ENCODE measurements at places on chromosomes 7 and 10.
A peak's percentile ranks its signal among the peaks of the same experiment; 100 is the strongest.

GRCh38 chr10:4632757-4633156 lies 193.2 kb upstream of the AKR1E2 start:
- no peak for DNase-seq

GRCh38 chr7:90256778-90257177 lies 11.8 kb downstream of the CFAP69 start:
- no peak for DNase-seq

DNA sequence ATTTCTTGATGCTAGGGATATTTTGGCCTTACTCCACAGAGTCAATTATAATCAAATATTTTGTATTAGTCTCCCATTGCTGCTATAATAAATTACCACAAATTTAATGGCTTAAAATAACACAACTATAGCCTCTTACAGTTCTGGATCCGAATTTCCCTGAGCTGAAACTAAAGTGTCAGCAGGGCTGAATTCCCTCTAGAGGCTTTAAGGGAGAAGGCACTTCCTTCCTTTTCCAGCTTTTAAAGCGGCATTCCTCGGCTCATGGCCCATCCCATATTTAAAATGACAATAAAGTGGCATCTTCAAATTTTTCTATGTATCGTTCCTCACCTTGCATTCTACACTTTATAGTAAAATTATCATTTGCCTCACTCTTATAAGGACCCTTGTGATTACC lies 421.4 kb upstream of the ZWINT start:
- no peak for DNase-seq

DNA sequence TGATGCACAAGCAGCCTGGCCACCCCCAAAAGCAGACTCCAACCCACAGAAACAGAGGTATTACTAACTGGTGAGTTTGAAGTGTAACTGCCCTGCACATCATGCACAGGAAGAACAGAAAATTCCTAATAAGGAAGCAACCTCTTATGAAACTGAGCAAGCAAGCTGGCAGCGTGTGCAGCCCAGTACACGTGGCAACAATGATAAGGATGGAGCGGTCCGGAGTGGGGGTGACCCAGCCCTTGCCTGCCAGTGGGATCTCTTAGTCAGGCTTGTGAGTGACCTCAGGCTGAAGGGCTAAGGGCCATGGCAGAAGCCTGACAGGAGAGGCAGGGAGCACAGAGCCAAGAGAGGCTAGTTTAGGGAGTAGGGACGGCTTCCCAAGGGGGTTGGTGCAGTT lies 22.1 kb upstream of the AOAH start:
- no peak for DNase-seq

GRCh38 chr10:126872768-126873167 lies 32.5 kb upstream of the DOCK1 start:
- no peak for DNase-seq

DNA sequence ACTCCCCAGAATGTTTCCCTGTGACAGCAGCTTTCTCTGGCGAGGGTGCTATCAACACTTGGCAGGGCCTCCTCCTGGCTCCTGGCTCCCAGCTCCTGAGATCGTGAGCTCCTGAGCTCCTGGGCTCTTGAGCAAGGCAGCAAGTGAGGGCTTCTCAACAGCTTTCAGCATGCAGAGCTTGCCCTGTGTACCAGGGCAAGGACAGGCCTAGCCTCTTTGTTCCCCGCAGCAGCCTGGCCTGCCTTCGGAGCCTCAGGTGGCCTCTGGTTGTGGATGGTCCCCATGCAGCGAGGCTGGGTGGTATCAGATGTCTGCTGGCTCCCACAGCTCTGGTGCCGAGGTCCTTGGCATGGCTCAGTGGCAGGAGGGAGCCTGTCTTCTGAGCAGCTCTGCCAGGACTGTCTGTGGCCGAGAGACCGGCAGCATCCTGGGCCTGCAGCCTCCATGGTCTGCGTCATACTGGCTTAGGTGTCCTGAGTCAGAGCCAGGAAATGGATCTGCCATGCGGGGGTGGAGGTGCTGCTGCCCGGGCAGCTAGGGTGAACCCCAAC lies 44.2 kb downstream of the ZMIZ1 start:
- DNase-seq: no peak

DNA sequence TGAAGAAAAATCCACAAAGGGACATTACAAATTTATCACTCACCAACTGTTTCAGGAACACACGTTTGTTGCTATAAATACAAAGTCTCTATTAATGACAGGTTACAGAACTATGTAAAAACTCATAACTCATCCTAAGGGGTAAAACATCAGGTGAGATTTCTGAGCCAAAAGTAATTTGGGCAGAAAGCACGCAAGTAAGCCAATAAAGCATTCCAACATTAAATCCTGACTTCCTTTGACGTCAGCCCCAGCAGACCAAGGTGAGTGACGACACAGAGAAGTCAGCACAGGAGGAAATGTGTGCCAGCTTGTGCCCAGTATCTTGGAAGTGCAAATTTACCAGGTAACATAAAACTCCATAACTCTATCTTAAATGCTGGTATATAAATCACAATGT lies 45.7 kb downstream of the IMMP2L start:
- DNase-seq: no peak

- DNase-seq: no peak
These were observed 72.1 kb upstream of the GRB10 start for GRCh38 chr7:50854831-50855230.

DNA sequence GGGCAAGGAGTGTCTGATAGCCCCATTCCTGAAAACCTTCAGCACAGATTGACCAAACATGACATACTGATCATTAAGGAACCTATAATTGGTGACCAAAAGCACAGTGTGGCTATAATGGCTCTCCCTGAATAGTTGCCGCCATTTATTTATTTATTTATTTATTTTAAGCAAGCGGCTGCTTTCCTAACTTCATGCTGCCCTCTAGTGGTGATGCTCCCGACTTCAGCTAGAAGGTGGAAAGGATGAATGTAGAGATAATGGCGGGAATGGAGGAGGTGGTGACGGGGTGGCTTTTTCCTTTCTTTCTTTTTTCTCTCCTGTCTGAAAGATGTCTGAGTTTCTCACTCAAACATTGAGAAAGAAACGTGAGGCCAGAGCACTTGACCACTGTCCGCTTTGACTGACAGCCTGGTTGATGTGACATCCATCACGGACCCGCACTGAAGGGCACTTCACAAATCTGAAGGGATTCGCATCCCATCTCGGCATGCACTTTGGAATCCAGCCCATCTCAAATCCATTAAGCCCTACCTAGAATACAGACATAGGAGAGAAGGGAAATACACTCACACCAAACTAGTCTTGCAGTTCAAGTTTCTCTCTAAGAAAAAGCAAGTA lies 1090.1 kb downstream of the KCNMA1 start:
- peak; percentile 84 for DNase-seq

DNA sequence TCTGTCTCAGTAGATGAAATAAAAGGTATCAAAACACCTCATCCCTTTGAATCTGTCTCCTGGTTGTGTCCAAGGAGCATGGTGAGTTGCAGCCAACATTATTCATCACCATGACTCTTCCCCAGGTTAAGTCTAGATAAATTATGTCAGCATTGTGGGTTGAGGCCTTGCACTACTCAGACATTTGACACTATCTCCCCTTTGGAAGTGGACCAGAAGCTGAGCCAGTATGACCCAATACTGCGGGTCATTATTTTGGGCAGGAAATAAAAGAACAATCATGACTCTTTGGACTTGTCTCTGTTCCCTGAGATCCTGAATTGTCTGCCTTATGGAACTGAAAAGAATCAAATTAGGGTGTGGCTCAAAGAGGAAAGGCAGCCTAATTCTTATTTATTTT lies 168.2 kb upstream of the FAM171A1 start:
- no peak for DNase-seq

DNA sequence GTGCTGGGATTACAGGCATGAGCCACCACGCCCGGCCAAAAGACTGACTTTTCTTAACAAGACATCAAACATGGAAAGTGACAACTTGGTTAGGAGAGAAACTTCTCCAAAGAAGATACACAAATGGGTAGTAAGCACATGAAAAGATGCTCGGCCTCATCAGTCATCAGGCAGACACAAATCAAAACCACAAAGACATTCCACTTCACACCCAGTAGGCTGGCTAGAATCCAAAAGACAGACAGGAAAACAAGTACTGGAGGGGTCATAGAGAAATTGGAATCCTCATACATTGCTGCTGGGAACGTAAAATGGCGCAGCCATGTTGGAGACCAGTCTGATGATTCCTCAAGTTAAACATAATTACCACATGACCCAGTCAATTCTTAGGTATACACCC lies 16.4 kb downstream of the SEPHS1 start:
- no peak for DNase-seq

DNA sequence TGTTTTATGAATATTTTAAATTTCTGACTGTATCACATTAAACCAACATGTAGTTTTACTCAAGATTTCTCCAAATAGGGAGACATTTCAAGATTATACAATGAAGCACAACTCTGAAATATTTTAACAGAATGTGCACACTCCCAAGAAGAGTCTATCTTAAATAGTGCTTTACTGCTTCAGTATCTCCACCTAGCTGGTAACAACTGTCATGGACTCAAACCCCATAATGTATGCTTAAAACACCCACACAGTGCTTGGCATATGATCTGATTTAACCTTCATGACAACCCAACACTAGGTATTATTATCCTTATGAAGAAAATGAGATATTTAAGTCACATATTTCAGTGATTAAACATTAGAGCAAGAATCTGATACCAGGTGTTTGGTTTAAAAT lies 45.9 kb downstream of the ASZ1 start:
- DNase-seq: peak; percentile 5

GRCh38 chr7:95777269-95777668 lies 4.9 kb downstream of the DYNC1I1 start:
- no peak for DNase-seq

GRCh38 chr7:105651798-105652197 lies 70.5 kb upstream of the EFCAB10 start:
- DNase-seq: no peak

- DNase-seq: no peak
These were observed 13.7 kb downstream of the CPED1 start for GRCh38 chr7:121002048-121002756.
